ENCODE measurements at places on chromosomes 1 and 21.

- no peak for DNase-seq
These were observed 184.9 kb downstream of the SEC16B start for GRCh38 chr1:177784936-177785335.

- DNase-seq: no peak
These were observed 643.0 kb upstream of the ADGRL2 start for GRCh38 chr1:81157686-81158085.

DNA sequence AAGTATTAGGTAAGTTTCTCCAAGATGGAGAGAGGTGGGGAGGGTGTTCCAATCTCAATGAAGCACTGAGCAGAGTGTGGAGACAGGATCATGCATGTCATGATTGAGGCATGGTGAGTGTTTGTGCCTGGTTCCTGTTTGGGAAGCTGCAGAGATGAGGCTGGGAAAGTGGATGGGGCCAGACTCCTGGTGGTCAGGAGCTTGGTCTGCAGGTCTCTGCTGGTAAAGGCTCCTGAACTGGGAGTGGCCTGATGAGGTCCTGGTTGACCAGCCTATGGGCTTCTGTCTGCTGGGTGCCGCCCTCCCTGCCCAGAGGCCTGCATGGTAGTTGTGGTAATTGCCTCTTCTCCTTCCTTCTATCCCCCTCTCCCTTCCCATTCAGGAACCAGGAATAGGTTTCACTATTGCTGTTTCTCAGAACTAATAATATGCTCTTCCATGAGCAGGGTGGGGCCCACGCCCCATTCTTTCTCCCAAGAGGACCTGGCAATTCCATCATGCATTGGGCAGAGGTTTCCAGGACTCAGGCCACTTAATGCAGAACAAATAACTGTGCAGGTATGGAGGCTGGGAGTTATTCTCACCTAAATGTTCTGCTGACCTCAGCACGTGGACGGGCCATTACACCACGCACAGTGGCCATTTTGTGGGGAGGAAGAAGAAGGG is 24.5 kb downstream of the PROK1 start:
- DNase-seq: no peak

- DNase-seq: no peak
These were observed 8.3 kb downstream of the FRRS1 start for GRCh38 chr1:99758073-99758511.

- DNase-seq: peak; percentile 30
These were observed 47.8 kb upstream of the NRDC start for GRCh38 chr1:51926171-51926812.

Measured in fibroblast of skin of left quadriceps (primary cell).